Skeletal muscle tissue (tissue), 5 donors: ENCODE measurements at places on chromosomes 3 and 15. TPM values are rescaled to one million over a fixed set of nuclear protein-coding genes. Genes with fewer than 3 reads are reported as not detected.

CD276 gene
- total RNA-seq = 40.7 TPM

BTLA gene
- under 0.01 TPM for total RNA-seq

ADAMTS9 gene
- total RNA-seq = 106 TPM

IGSF11 gene
- 2.6 TPM for total RNA-seq

IL5RA gene
- total RNA-seq = not detected

GOLGA8T gene
- total RNA-seq = not detected

CLPX gene
- 42.3 TPM for total RNA-seq

RFT1 gene
- total RNA-seq = 8.4 TPM

CPA3 gene
- 5.2 TPM for total RNA-seq

EPB42 gene
- 13.6 TPM for total RNA-seq

ATP10A gene
- 7.8 TPM for total RNA-seq

LIPH gene
- under 0.01 TPM for total RNA-seq

PSTPIP1 gene
- 2.1 TPM for total RNA-seq

CNTN6 gene
- total RNA-seq = 2.1 TPM

MST1 gene
- total RNA-seq = 1.6 TPM

PLAAT1 gene
- 14.6 TPM for total RNA-seq

CCDC50 gene
- total RNA-seq = 24.0 TPM

MRPS11 gene
- 13.0 TPM for total RNA-seq

PAQR9 gene
- total RNA-seq = under 0.01 TPM

CNTN3 gene
- 3.7 TPM for total RNA-seq

PAQR5 gene
- under 0.01 TPM for total RNA-seq

TP63 gene
- 7.8 TPM for total RNA-seq

SYNPR gene
- total RNA-seq = not detected

SLCO2A1 gene
- total RNA-seq = 0.52 TPM

OR5K2 gene
- not detected for total RNA-seq

DLEC1 gene
- under 0.01 TPM for total RNA-seq

ARPP19 gene
- 69.9 TPM for total RNA-seq

CPNE4 gene
- total RNA-seq = not detected

SI gene
- not detected for total RNA-seq

AP3B2 gene
- total RNA-seq = not detected

C3orf20 gene
- total RNA-seq = 0.52 TPM

TOP2B gene
- total RNA-seq = 75.2 TPM

TIGIT gene
- not detected for total RNA-seq

MYEF2 gene
- 3.7 TPM for total RNA-seq

DUOXA2 gene
- total RNA-seq = not detected

APOD gene
- total RNA-seq = 20.4 TPM

GPR149 gene
- not detected for total RNA-seq

FETUB gene
- total RNA-seq = not detected

CD96 gene
- under 0.01 TPM for total RNA-seq

BOC gene
- 28.7 TPM for total RNA-seq

PHC3 gene
- total RNA-seq = 32.9 TPM

TJP1 gene
- 53.2 TPM for total RNA-seq

STT3B gene
- total RNA-seq = 148 TPM

GRAMD1C gene
- total RNA-seq = 1.6 TPM

SH3GL3 gene
- total RNA-seq = 6.3 TPM

CPNE9 gene
- total RNA-seq = 0.52 TPM

GADL1 gene
- total RNA-seq = 25.1 TPM
